ENCODE measurements at places on chromosomes 3 and 15. TPM values are rescaled to one million over a fixed set of nuclear protein-coding genes. Genes with fewer than 3 reads are reported as not detected.

Gene CCR9
- total RNA-seq: 0.23 TPM

GRCh38 chr3:184030536-184030935, 1.0 kb upstream of the HTR3D start:
- no peak for DNase-seq

DNA sequence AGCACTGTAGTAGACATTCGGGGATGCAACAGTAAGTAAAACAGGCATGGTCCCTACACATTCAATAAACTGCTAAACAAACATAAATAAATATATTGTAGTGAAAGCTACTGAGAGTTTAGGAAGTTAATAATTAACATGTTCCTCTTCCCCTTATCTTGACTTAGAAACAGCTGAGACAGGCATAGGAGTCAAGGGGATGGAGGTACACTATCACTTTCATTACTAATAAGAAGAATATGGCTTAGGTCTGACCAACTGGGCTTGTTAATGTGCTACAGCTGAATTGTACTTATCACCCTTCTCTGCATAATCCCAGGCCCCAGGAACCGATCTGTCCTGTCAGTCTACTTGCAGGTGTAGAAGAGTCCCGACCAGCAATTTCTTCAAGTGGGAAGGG, 116.3 kb upstream of the DAZL start:
- no peak for DNase-seq

GRCh38 chr15:50190723-50191122, 8.7 kb downstream of the SLC27A2 start:
- no peak for DNase-seq

DNA sequence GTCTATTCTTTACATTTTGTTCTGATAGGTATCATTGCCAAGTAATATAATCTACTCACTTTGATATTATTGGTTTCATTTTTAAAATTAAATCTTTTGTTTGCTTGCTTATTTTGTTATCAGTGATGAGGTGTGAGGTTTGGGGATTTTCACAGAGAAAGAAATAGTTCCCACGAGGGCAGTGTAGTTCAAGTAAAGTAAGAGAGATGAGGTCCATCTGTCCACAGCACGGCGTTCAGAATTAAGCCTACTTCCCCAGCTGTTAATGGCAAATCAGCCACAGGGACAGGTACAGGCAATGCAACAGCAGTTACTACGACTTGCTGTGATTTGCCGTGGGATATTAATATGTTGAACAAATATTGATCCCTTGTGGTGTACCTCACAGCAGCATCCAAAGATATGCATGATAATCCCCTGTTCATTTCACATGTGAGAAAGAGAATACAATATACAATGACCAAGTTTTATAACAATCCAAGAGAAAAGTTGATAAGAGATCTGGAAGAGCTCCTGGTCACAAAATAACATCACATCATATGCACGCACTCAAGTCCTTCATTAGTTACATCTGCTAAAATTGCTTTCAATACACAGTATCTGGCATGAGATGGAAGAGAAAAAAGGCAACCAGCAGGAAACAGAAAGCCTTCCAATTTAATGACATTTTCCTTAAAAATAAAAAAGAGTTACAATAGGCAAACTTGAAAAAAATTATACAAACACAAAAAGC, 131.6 kb downstream of the TUSC7 start:
- DNase-seq: no peak

Measured in mucosa of gallbladder (tissue), 1 donor.